Cerebellar nuclear complex (tissue), 1 donor: ENCODE measurements at places on chromosomes 12 and 14.

GRCh38 chr14:99199846-99200653, 71.9 kb downstream of the BCL11B start:
- no peak for DNase-seq

DNA sequence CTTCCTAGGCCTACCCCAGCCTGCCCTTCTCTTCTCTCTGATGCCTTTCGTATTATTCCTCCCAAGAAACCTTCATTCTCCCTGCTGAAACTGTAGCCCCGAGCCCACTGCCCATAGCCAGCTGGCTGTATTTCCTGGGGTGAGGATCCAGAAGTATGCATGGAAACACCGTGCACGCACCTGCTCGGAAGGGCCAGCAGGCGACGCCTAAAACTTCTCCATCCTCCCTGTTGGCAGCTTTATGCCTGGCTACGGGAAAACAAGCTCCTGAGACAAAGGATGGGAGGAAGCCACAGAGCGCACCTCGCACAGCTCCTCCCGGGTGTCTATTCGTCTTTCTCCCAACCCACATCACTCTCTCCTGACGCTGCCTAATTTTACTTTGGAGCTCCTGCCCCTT, 69.0 kb upstream of the CAPRIN2 start:
- DNase-seq, result no peak

- DNase-seq, result no peak
Measured at GRCh38 chr14:40058901-40059897, 627.0 kb upstream of the FBXO33 start.

DNA sequence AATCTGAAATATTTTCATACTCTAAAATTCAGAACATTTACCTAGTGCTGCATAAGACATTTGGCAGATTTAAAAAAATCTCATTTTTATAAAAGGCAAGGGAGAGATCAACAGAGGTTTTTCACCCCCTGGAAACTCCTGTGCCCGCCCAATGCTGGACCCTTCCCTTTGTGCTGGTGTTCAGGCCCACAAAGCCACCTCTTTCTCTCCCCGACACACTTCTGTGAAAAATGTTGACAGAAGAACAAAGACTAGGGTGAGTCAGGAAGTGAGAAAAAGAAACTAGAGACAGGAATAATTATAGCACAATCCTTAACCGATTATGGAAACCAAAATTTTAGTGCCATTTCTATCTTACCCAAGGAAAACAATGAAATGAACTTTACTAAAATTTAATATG, 197.7 kb upstream of the STXBP6 start:
- DNase-seq, result no peak

DNA sequence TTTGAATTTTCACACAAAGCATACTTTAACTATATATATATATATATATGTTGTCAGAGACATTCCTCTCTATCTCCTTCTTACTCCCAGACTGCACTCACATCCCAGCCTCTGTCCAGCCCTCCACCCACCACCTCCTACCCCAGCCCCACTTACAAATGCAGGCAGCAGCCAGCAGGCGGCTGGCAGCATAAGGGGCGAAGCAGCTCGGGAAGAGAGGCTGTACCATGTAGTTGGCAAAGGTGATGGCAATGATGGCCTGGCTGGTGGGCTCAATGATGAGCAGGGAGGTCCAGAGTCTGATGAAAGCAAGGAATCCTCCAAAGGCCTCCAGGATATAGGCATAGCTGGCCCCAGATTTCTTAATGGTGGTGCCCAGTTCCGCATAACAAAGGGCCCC, 2.5 kb downstream of the SLC7A7 start:
- no peak for DNase-seq

DNA sequence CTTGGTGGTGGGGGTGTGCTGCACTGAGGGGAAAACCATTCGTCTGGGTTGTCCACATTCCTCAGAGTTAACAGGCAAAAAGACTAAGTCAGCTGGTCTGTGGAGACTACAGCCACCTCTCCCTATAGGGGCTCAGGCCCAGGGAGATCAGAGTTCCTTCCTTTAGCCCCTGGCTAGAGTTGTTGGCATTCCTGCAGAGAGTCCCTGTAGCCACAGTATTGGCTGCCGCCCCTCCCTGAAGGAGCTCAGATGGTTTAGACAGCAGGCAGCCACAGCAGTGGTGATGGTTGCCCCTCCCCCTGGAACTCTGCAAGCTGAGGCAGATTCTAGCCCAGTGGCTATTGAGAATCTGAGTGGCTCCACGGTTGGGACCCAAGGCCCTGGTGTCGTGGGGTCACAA, 1072.5 kb upstream of the ATXN7L3B start:
- no peak for DNase-seq

GRCh38 chr14:96653597-96653996, 143.6 kb upstream of the VRK1 start:
- DNase-seq, result no peak

DNA sequence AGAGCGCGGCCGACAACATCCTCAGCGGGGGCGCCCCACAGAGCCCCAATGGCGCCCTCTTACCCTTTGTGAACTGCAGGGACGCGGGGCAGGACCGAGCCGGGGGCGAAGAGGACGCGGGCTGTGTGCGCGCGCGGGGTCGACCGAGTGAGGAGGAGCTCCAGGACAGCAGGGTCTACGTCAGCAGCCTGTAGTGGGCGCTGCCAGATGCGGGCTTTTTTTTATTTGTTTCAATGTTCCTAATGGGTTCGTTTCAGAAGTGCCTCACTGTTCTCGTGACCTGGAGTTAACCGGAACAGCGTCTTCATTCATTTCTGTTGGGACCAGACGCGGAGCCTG, 103.8 kb upstream of the FKBP4 start:
- no peak for DNase-seq

DNA sequence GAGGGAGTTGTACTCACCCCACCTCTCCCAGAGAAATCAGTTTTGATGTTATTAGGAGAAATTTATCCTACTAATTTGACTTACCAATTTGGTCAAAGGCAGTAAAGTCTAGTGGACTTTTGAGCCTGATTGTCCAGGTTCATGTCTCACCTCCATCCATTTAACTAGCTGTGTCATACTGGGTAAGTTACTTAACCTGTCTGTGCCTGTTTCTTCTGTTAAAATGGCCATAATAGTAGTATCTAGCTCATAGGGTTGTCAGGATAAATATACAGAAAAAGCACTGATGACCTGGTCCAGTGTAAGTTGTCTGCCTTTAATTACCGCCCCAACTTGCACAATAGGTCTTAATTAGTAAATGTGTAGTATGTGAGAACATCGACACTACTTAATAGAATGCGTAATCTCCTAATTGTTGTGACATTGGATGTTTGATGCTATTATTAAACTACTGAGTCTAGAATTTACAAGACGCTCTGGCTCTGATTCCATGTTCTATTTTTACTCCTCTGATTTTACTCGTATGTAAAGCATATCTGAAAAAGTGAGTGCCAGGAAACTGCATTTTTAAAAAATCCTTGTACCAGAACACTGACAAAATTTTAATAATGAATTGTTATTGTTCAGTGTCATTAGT, 1.5 kb downstream of the RAB21 start:
- DNase-seq, result no peak

DNA sequence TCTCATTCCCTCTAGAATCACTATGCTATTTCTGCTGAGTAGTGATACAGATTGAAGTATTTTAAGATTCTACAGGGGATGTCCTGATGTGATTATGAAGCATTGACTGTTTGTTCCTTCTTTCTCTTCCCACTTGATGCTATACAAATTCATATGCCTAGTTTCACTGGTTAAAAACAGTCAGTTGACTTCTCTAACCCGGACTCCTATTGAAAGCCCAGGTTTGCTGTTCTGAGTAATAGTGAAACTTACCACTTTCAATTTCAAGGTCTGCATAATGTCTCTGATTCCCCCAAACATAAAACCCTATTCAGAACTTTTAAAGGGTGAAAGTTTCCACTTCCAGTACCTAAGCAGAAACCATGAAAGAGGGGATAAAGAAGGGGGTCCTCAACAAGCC, 117.7 kb upstream of the RPL10L start:
- no peak for DNase-seq

DNA sequence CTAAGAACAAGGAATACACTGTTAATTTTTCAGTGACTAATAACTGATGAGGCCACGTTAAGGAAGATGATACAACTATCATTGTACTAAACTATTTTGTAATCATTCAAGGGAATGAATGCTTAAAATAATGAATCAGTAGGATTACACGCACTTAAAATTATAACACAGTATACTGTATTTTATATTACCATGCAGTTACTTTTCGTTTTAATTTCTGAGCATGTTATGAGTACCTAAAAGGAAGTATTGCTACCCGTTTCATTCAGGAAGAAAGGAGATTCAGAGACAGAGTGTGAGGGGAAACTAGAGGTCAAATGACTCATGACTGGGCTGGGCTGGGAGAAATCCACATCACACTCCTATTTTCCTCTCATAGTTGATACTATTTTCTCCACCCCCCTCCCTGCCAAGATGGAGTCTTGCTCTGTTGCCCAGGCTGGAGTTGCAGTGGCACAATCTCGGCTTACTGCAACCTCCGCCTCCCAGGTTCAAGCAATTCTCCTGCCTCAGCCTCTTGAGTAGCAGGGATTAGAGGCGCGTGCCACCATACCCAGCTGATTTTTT, 202.0 kb downstream of the PPM1H start:
- DNase-seq, result no peak

GRCh38 chr14:101398011-101398410, 163.3 kb upstream of the DIO3 start:
- no peak for DNase-seq

DNA sequence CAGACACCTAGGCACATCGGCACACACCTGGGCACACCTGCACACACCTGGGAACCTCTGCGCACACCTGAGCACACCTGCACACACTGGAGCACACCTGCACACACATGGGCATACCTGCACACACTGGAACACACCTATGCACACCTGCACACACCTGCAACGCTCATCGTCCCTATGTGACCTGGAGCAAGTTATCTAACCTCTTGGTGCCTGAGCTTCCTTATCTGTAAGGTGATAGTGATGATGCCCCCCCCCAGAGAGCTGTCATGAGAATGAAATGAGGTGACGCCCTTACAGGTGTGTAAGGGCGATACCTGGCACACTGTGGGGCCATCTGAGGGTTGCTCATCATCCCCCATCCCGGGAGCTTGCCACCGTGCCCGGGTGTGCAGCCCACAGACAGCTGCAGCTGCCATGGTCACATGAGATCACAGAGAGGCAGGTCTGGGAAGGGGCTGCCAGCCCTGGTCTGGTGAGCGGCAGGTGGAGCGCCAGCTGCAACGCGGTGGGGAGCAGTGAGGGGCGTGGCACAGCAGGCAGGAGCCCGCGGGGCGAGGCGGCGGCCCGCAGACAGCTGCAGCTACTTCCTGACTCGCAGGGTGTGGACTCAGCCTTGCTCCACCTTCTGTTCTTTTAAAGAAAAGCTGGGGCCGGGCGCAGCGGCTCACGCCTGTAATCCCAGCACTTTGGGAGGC, 59.9 kb upstream of the FBRSL1 start:
- DNase-seq, result no peak

DNA sequence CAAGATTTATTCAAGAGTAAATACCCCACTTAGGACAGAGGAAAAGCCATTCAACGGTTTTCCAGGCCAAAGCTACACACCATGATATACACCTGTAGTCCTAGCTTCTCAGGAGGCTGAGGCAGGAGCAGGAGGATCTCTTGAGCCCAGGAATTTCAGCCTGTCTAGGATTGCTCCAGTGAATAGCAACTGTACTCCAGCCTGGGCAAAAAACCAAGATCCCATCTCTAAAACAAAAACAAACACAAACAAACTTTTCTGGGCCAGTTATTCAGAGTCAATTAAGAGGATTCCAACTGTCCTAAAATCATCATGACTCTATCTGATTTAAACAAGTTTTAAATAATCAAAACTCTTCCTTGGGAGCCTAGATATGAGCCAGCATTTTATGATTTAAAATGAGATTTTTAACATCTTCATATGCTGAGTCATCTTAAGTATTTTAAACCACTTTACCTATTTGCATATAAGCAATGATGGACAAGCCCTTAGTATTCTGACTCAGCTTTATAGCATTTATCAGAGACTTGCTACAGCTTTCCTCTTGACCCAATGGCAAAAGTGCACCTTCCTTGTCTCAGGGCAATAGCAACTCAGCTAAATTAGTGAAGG, 77.1 kb downstream of the KCNMB4 start:
- DNase-seq, result no peak

GRCh38 chr12:45284096-45284901, 68.4 kb downstream of the ANO6 start:
- no peak for DNase-seq

DNA sequence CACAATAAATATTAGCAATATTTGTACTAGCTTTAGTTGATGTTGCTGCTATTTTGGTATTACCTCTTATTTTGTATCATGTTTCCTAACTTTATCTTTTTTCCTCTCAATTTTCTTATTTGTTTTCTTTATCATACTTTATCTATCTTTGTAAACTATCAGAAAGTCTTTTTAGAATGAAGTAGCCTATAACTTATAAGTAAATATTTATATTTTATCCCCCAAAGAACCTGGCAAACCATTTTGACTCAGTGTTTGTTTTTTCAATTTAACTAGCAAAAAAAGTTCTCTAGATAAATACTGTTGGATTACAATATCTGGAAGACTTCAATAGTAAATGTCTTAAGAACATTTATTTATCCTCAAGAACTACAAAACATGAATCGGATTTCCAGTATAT, 135.7 kb upstream of the PDZRN4 start:
- no peak for DNase-seq

GRCh38 chr12:88338486-88338885, 196.4 kb downstream of the TMTC3 start:
- no peak for DNase-seq

DNA sequence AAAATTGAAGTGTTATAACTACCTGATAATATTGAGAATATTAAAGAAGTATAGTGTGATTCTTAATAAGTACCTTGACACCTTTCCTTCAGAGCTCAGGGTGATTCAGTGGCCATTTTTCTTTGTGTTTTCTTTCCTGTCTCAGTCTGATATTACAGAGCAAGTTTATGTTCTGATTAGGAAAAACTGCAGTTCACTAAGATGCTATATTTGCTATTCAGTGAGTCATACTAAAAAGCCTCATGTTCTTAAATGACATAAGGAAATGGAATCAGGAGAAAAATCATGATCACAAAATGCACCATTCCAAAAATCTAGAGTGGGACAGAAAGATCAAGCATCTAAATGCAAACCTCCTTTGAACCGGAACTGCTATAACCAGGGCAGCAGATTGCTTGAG, 390.6 kb upstream of the ATP2B1 start:
- DNase-seq, result no peak

DNA sequence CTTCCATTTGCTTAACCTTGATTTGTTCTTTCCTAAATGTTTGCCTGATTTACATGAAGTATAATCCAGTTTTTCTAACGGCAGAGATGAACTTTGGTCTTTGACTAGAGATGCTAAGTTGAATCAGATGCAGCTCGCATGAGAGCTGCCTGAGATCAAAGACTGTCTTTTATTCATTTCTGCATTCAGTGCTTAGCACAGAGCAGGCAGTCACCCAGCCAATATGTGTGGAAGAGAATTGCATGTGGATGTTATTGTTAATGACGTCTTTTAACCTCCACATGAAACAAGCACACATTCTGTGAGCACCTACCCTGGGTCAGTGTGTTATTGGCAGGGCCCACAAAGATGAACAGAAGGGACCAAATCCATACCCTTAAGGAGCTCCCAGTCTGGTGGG, 99.2 kb downstream of the SLC5A8 start:
- no peak for DNase-seq

- DNase-seq, result no peak
Measured at GRCh38 chr12:53949631-53950436, 4.9 kb upstream of the HOXC12 start.

- no peak for DNase-seq
Measured at GRCh38 chr12:109573914-109574244, 285 bp downstream of the MVK start.

- no peak for DNase-seq
Measured at GRCh38 chr14:103740991-103741689, 25.5 kb downstream of the ZFYVE21 start.

- DNase-seq, result no peak
Measured at GRCh38 chr12:45977620-45978019, 12.8 kb downstream of the SCAF11 start.
